BE2C (cell line): ENCODE measurements at places on chromosomes 16 and 17.

- DNase-seq, result peak; percentile 43
These were observed 18.3 kb downstream of the COQ7 start for GRCh38 chr16:19085679-19086200.

DNA sequence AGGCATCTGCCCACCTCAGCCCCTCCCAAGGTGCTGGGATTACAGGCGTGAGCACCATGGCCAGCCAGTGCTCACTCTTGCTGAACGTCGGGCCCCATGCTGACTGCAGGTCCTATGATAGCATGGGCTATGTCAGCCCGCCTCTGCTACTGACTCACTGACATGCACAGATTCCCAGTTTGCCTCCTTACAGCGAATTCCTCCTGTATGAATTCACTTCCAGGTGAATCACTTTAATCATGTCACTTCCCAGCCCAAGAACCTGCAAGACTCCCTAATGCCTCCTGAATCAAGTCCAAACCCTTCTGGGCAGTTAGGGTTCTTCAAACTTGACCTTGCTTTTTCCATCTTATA is 16.1 kb upstream of the UBTF start:
- DNase-seq, result no peak

- DNase-seq, result no peak
These were observed at the start of gene USP43 for GRCh38 chr17:9644910-9645751. USP43 (plus strand) TSS chr17:9645517; CDS start chr17:9645633, 116 bp downstream.

DNA sequence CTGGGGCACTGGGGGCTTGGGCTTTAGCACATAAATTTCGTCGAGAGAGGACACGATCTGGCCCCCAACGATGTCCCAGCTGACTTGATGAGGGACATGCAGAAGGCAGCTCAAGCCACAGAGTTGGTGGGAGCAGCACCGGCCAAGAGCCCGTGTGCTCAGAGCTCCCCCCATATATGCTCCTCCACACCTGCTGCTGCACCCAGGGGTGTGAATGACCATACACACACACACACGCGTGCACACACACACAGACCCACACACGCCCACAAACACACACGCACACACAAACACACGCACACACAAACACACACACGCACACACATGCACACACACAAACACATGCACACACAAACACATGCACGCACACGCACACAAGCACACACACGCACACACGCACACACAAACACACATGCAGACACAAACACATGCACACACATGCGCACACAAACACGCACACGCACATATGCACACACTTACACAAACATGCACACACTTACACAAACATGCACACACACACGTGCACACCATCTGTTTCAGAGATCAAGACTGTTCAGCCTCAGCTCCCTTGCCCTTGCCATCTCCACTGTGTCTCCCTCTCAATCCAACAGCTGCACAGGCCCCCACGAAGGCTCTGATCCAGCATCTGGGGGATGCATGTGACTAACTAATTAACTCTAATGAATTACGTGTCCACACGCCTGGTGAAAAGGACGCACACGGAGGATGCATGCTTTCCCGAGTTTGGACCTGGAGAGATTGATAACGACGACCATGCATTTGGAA is 85.6 kb upstream of the TNRC6C start:
- DNase-seq, result peak; percentile 57

GRCh38 chr17:73549841-73550430 is 94.3 kb downstream of the SDK2 start:
- DNase-seq, result peak; percentile 65

- no peak for DNase-seq
These were observed 7.7 kb upstream of the SLC22A31 start for GRCh38 chr16:89207993-89208392.

DNA sequence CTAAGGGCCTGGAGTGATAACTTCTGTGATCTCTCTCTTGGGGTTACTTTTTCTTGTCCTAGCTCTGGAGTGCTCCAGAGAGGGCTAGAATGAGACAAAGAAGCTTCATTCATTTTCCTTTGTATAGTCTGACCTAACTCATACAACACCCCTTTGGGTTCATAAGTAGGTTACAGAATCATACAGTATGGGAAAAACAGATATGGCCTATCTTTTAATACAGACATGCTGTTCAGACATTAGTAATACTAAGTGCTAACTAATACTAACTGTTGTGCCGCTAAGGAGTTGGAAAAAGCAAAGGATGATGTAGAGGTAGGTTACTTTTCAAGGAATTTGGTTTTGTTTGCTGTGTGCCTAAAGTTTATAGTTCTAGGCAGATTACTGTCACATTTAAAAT is 84.7 kb downstream of the NLK start:
- DNase-seq, result no peak

GRCh38 chr17:46869975-46870803 is 18.8 kb downstream of the WNT9B start:
- no peak for DNase-seq

GRCh38 chr17:76371656-76372628 is 12.5 kb upstream of the SPHK1 start:
- no peak for DNase-seq

- DNase-seq, result no peak
These were observed 20.7 kb downstream of the SPNS2 start for GRCh38 chr17:4519361-4519788.

DNA sequence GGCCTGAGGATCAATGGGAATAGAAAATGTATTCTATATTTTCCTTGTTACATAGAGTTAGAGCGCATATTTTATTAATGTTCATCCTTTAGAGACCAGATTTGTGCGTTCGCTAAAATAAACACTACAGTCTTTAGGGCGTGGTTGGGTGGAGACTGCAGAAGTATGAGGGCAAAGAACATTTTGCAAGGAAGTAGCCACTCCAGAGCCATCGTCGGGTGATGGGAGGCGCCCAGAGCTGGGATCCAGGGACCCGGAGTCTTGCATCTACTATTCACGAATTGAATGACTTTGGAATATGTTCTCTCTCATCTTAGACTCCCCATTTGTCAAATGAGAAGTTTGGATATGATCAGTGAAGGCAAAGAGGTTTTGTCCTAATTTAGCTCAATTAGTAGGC is 154.2 kb upstream of the IRX6 start:
- no peak for DNase-seq

- no peak for DNase-seq
These were observed 22.2 kb downstream of the CLTC start for GRCh38 chr17:59641799-59642484.

DNA sequence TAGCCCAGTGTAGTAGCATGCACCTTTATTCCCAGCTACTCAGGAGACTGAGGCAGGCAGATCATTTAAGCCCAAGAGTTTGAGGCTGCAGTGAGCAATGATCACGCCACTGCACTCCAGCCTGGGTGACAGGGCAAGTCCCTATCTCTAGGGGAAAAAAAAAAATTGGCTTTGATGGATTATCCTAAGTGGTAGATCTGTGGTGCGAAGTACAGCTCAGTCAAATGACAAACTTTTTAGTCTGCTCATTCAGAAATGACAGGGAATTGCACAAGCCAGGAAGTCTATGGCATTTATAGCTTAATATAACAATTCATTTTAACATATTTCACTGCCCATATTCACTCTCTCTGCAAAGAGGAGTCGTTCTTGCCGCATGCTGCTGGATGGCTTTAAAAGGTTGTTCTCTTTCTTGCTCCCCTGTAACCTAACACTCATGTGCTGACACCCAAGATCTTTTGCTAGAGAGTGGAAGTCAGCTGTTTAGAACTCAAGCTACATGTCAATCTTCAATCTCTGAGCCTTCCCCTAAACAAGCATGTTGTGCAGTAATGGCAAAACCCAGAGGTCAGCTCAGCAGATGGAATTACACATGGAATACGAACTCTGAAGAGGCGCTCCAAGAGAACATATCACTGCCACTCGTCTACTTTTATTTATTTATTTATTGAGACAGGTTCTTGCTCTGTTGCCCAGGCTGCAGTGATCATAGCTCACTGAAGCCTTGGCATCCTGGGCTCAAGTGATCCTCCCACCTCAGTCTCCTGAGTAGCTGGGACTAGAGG is 32.8 kb downstream of the RNF157 start:
- DNase-seq, result no peak

GRCh38 chr17:80104956-80105375 is 3.6 kb downstream of the GAA start:
- DNase-seq, result no peak

GRCh38 chr16:83887564-83887963 is 11.4 kb upstream of the MLYCD start:
- no peak for DNase-seq

DNA sequence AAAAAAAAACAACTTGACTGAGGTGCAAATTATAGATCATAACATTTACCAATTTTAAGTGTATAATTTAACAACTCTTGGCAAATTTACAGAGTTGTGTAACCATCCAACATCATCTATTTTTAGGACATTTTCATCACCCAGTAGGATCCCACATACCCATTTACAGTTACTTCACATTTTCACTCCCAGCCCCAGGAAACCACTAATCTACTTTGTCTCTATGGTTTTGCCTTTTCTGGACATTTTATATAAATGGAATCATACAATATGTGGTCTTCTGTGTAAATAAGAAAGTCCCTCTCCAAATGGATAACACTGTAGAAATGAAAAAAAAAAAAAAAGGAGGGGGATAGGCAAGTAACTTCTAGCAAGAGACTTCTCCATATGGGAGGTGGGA is 26.1 kb upstream of the XYLT1 start:
- DNase-seq, result no peak

GRCh38 chr17:57513569-57513968 is 231.5 kb downstream of the CCDC182 start:
- DNase-seq, result no peak

DNA sequence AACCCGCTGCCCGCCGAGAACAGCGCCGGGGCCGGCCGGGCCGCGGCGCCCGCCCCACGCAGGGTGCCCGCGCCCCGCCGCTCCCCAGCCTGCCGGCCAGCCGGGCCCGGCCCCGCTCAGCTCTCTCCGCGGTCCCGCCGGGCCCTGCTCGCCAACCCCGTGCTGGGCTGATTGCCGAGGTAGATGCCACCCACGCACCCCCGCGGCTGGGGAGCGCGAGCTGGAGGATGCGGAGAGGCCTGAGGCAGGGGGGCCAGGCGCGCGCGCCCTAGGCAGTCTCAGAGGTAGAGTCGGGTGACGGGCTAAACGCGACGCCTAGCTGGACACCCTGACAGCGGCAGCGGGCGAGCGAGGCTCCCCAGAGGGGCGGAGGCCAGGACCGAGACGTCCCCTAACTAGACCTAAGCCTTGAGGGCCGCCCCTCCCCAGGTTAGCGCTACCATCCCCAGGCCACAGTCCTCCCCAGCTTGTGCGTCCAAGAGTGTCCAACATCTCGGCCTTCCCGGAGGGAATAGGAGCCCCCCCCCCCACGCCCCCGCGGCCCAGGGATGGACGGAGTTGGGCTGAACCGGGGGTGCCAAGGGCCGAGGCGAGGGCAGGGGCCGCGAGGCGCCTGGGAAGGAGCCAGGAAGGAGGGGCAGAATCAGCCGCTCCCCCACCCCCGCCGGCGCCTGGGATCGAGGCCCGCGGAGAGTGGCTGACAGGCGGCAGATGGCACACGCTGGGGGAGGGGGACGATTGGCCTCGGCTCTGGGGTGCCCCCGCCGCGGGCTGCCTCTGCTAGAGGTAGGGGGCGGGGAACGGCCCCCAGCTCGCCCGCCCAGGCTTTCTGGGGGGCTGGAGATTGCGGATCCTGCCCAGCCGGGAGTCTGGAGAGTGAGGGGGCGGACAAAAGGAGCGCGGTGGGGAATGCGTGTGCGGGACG is 2.5 kb upstream of the ZNF423 start:
- DNase-seq, result peak; percentile 64

- DNase-seq, result no peak
These were observed 5.8 kb upstream of the HOXB9 start for GRCh38 chr17:48631693-48632578.

- DNase-seq, result peak; percentile 36
These were observed 541 bp downstream of the GPT2 start for GRCh38 chr16:46884513-46885293.
